ENCODE measurements at places on chromosomes 6 and 20.

GRCh38 chr6:37971266-37971665 is 151.7 kb downstream of the ZFAND3 start:
- no peak for DNase-seq
- no peak overlapping the region for H3K27ac ChIP-seq
- H3K4me1 ChIP-seq: peaks cover 15% of the 10 kb centered on the region
- no peak overlapping the region for H3K4me3 ChIP-seq

DNA sequence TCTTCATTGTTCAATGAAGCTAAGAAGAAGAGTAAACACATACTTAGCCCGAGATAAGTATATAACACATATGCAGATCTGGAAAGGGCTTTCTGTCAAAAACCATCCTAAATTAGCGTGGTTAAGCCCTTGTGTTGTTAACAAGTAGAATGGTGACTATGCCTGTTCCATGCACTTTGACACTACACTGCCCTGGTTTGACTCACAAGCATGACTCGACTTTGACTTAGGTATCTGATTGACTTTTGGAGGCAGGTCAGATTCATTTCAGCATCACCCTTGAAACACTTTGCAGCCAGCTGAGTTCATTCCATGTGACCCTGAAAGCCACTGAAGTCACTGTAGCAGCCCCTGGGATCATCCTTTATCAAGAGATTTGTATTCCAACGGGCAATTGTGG is 239.8 kb downstream of the TBX18 start:
- no peak for DNase-seq
- H3K4me3 ChIP-seq: no peak overlapping the region
- no peaks in the 10 kb centered on the region for H3K27me3 ChIP-seq
- no peak overlapping the region for H3K27ac ChIP-seq
- no peaks in the 10 kb centered on the region for H3K36me3 ChIP-seq
- H3K4me1 ChIP-seq: no peaks in the 10 kb centered on the region

- no peaks in the 10 kb centered on the region for H3K36me3 ChIP-seq
- H3K4me1 ChIP-seq: no peaks in the 10 kb centered on the region
- H3K4me3 ChIP-seq: no peak overlapping the region
- no peak for DNase-seq
These were observed 48.8 kb upstream of the SCGN start for GRCh38 chr6:25603251-25603650.

GRCh38 chr20:42604998-42605956 is 584.4 kb downstream of the PTPRT start:
- no peaks in the 10 kb centered on the region for H3K36me3 ChIP-seq
- no peaks in the 10 kb centered on the region for H3K27me3 ChIP-seq
- no peak for DNase-seq

GRCh38 chr6:169230946-169231789 is 22.5 kb downstream of the THBS2 start:
- no peaks in the 10 kb centered on the region for H3K36me3 ChIP-seq
- H3K27ac ChIP-seq: no peak overlapping the region
- DNase-seq: no peak
- H3K27me3 ChIP-seq: no peaks in the 10 kb centered on the region

- H3K4me3 ChIP-seq: no peak overlapping the region
- peaks cover 18% of the 10 kb centered on the region for H3K36me3 ChIP-seq
- DNase-seq: no peak
- no peak overlapping the region for H3K27ac ChIP-seq
- peaks cover 3% of the 10 kb centered on the region for H3K4me1 ChIP-seq
These were observed 29.6 kb upstream of the VAPB start for GRCh38 chr20:58359441-58359840.

DNA sequence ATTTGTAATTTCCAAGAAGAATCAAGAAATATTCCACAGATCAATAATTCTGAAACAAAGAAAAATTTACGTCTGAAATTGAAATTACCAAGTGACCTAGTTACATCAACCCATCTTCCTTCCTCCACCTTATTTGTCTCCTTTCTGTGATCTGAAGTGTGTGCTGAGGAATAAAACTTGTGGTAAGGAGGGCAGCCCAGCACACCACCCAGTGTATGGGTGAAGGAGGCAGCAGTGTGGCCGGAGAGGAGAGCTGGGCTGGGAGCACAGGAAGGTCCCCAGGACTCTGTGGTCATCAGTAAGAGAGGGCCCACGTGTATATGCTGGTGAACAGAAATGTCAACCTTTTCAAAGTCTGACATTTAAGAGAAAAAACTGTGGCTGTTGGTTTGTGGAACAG is 11.3 kb upstream of the CCR6 start:
- DNase-seq: no peak
- H3K27ac ChIP-seq: no peak overlapping the region
- H3K4me1 ChIP-seq: peaks cover 8% of the 10 kb centered on the region
- H3K4me3 ChIP-seq: no peak overlapping the region

- no peak overlapping the region for H3K4me3 ChIP-seq
- no peaks in the 10 kb centered on the region for H3K36me3 ChIP-seq
- no peaks in the 10 kb centered on the region for H3K27me3 ChIP-seq
- peaks cover 6% of the 10 kb centered on the region for H3K4me1 ChIP-seq
These were observed 25.8 kb downstream of the PIGT start for GRCh38 chr20:45441746-45442145.

DNA sequence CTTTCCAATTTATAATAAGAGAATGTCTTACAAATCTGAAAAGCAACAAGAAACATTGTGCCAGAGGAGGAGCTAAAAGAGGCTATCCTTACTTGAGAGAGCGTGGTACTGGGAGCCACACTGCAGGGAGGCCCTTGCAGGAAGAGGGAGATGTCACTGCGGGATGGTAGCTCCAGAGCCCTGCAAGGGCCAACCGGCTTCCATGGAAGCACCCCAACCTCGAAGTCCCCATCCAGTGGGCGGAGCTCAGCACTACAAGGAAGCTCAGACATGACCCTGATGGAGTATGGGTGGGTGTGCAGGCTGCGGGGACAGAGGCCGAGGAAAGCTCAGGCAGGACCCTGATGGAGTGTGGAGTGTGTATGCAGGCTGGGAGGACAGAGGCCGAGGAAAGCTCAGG is 57.8 kb upstream of the RPS6KA2 start:
- H3K27ac ChIP-seq: no peak overlapping the region
- H3K27me3 ChIP-seq: no peaks in the 10 kb centered on the region
- H3K4me3 ChIP-seq: no peak overlapping the region
- no peak for DNase-seq
- H3K36me3 ChIP-seq: no peaks in the 10 kb centered on the region

DNA sequence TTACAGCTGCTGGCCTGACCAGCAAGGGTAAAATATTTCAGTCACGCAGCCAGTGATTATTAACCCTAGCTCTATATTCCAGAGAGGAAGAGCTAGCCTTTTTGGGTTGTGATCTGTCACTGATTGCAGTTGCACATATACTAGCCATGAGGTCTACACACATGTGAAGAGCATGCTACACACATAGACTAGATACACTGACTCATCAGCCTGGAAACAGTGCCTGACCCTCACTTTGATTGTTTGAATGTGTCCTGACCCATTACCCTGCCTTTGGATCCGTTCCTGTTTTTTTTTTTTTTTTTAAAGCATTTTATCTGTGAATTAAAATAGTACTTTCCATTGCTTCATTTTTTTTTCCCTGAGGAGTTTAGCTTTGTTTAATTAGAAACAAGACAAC is 50.8 kb downstream of the ESR1 start:
- H3K36me3 ChIP-seq: no peaks in the 10 kb centered on the region
- H3K4me1 ChIP-seq: peaks cover 12% of the 10 kb centered on the region
- H3K27me3 ChIP-seq: no peaks in the 10 kb centered on the region
- no peak for DNase-seq
- no peak overlapping the region for H3K27ac ChIP-seq

DNA sequence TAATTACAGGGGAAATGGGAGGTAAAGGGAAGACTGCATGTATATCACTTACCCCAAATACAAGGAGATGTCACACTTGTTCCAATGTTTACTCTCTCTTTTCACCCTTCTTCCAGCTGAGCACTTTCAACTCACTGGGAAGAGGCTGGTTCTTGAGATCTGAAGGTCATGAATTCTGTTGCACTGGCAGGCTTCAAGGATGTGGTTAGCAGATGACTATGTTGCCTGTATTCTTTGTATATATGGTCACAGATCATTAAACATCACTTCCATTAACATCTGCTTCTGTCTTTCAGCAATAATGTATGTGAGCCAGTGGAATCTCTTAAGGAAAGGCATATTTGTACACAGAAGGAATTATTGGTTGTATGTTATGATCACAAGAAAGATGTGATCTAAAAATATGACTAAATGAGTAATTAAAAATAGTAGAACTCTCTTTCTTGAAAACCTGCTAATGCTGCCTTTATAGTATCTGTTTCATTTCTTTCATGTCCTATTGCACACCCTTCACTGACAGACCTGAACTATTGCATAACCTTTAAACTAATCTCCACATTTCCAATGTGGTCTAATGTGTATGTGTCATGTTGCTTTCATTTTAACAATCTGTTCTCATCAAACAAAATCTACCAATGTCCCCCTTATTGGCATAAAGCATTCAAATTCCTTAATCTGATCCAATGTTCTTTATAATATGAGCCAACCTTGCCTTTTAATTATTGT is 131.4 kb upstream of the EPHA7 start:
- no peak overlapping the region for H3K4me3 ChIP-seq
- no peaks in the 10 kb centered on the region for H3K36me3 ChIP-seq
- no peaks in the 10 kb centered on the region for H3K4me1 ChIP-seq

- H3K36me3 ChIP-seq: no peaks in the 10 kb centered on the region
- no peaks in the 10 kb centered on the region for H3K27me3 ChIP-seq
- peak overlapping the region; percentile 19 for H3K27ac ChIP-seq
- H3K4me3 ChIP-seq: no peak overlapping the region
- DNase-seq: peak; percentile 71
These were observed 18.5 kb upstream of the FAM184A start for GRCh38 chr6:119096721-119097565.

- H3K36me3 ChIP-seq: no peaks in the 10 kb centered on the region
- H3K4me1 ChIP-seq: peaks cover 8% of the 10 kb centered on the region
- no peaks in the 10 kb centered on the region for H3K27me3 ChIP-seq
- no peak overlapping the region for H3K4me3 ChIP-seq
These were observed 300.7 kb downstream of the RNGTT start for GRCh38 chr6:88662653-88663174.

GRCh38 chr20:44110816-44111568 is 76.0 kb downstream of the JPH2 start:
- no peak overlapping the region for H3K27ac ChIP-seq
- DNase-seq: no peak
- H3K27me3 ChIP-seq: no peaks in the 10 kb centered on the region
- no peaks in the 10 kb centered on the region for H3K4me1 ChIP-seq

GRCh38 chr6:138387577-138388368 is 10.1 kb downstream of the SMIM28 start:
- H3K27ac ChIP-seq: no peak overlapping the region
- H3K4me1 ChIP-seq: no peaks in the 10 kb centered on the region
- no peaks in the 10 kb centered on the region for H3K36me3 ChIP-seq
- H3K27me3 ChIP-seq: no peaks in the 10 kb centered on the region
- H3K4me3 ChIP-seq: no peak overlapping the region
- DNase-seq: no peak

- peaks cover 29% of the 10 kb centered on the region for H3K4me1 ChIP-seq
- no peak for DNase-seq
- no peaks in the 10 kb centered on the region for H3K36me3 ChIP-seq
- no peaks in the 10 kb centered on the region for H3K27me3 ChIP-seq
- H3K4me3 ChIP-seq: no peak overlapping the region
These were observed 58.9 kb downstream of the UST start for GRCh38 chr6:148805777-148806176.

GRCh38 chr6:91281901-91282300 is 695.0 kb upstream of the MAP3K7 start:
- no peak overlapping the region for H3K27ac ChIP-seq
- H3K27me3 ChIP-seq: no peaks in the 10 kb centered on the region
- H3K4me3 ChIP-seq: no peak overlapping the region
- H3K36me3 ChIP-seq: no peaks in the 10 kb centered on the region

DNA sequence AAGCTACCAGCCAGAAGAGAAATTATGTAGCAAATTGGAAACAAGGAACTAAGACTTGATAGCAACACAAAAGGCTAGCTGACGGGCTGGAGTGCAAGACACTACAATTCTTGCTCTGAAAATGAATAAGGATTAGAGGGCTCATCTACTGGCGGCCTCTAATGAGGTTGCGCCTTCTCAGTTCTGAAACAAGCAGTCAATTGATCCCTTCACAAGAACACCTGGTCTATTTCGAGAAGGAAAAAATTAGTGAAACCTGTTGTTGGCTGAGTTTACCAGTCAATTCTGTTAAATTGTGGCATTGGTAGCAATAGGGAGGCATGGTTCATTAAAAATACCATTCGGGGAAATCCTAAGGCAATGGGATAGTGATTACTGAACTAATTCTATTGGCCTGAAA is 74.8 kb upstream of the JARID2 start:
- H3K36me3 ChIP-seq: no peaks in the 10 kb centered on the region
- H3K27ac ChIP-seq: no peak overlapping the region
- H3K27me3 ChIP-seq: no peaks in the 10 kb centered on the region
- DNase-seq: no peak
- no peaks in the 10 kb centered on the region for H3K4me1 ChIP-seq

DNA sequence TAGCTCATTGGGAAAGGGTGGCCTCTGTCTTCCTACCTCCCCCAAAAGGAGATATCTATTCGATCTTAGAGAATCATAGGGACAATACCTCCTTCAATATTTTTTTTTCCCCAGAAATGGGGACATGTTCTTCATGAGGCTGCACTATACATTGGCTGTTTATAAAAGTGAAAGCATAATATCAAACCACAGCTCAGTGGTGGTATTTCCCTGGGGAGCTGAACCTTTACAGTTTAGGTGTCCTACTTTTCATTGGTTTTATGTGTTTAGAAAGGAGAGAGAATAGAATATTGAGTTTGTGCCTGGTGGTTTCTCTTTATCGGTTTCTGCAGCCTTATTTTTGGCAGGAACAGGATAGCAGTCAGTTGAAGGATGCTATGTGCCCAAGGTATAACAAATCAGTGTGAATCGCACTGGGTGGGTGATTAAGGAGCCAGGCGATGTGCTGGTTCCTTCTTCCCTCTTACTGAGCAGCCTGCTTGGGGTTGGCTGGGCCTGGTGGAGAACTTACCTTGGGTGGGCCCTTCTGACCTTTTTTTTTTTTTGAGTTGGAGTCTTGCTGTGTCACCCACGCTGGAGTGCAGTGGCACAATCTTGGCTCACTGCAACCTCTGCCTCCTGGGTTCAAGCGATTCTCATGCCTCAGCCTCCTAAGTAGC is 25.2 kb downstream of the UST start:
- no peaks in the 10 kb centered on the region for H3K27me3 ChIP-seq
- no peaks in the 10 kb centered on the region for H3K36me3 ChIP-seq
- no peak for DNase-seq
- peak overlapping the region; percentile 62 for H3K27ac ChIP-seq
- peaks cover 41% of the 10 kb centered on the region for H3K4me1 ChIP-seq

- no peak overlapping the region for H3K27ac ChIP-seq
- no peak overlapping the region for H3K4me3 ChIP-seq
- no peak for DNase-seq
- no peaks in the 10 kb centered on the region for H3K4me1 ChIP-seq
These were observed 24.6 kb upstream of the CCDC167 start for GRCh38 chr6:37524025-37524969.

DNA sequence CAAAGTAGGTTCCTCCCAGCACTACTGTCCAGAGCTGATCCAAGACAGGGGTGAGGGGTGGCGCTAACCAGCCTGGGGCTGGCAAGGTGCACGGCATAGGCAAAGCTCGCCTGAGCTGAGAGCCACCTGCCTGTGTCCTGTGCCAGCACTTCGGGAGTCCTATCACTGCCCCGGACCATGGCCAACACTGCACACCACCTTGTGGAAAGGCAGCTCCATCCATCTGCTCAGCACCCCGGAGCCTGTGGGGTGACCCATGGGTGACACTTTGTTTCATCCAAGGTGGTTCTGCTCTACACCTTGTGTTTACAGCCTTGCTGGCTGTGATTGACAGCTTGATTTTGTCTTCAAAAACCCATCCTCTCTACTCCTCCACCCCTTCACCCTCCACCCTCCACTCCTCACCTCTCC is 32.9 kb upstream of the GATA5 start:
- no peak for DNase-seq
- no peaks in the 10 kb centered on the region for H3K27me3 ChIP-seq
- no peak overlapping the region for H3K27ac ChIP-seq
- no peaks in the 10 kb centered on the region for H3K36me3 ChIP-seq

Measured in thyroid gland (tissue), 4 donors.